ENCODE measurements at places on chromosomes 3 and 15.

GRCh38 chr3:127949446-127950055 is 34.5 kb downstream of the KBTBD12 start:
- no peak for DNase-seq

- no peak for DNase-seq
Measured at GRCh38 chr15:78023081-78023665, 54.3 kb downstream of the TBC1D2B start.

- no peak for DNase-seq
Measured at GRCh38 chr3:105613120-105613519, 246.4 kb downstream of the ALCAM start.

- DNase-seq: no peak
Measured at GRCh38 chr3:100753846-100754245, 44.6 kb downstream of the TFG start.

GRCh38 chr3:194562986-194563385 is 70.2 kb downstream of the TMEM44 start:
- no peak for DNase-seq

DNA sequence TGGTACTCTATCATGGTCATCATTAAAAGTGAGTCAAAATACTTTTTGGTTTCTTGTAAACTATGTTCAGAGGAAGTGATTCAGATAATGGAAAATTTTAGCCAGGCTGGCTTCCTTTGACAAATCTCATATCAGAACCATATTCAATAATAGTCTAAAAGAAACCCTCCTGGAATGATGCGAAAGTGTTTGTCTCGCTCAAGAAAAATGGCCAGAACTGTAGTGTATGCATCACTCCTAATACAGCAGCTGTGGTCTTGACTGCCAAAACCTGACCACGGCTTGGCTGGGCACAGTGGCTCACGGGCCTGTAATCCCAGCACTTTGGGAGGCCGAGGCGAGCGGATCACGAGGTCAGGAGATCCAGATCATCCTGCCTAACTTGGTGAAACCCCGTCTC is 35.6 kb upstream of the KCNMB2 start:
- DNase-seq: no peak

DNA sequence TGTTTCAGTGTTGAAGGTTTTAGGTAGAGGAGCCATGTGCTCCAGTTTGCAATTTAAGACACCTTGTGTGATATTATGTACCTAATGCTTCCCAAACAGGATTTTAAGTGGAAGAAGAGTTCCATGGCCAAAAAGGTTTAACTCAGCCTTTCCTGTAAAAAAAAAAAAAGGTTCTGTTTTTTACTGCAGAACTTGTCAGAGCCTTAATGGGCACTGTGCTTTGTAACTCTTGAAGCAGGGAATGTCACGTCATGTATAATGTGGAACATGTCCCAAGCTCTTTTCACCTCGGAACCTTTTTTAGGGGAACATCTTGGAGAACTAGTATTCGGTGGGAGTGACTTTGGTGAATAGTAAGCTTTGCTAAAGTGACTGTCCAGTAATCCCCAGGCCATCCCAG is 31.6 kb downstream of the PSMD6 start:
- no peak for DNase-seq

GRCh38 chr3:25727316-25727715 is 55.9 kb downstream of the NGLY1 start:
- no peak for DNase-seq

DNA sequence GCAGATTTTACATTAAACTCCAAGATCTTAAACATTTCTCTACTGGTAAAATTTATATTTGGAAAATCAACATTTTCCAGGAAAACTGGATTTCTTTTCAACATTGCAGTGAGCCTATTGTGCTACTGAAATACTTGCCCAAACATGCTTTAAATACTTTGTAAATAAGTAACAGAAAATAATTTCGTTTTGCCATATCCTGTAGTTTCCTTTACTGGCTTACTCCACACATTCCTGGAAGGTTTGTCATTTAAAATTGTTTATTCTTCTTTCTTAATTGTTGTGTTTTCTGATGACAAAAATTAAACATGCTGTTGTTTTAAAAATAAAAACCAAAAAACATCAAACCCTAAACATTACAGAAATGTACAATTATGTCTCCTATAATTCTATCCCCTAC is 22.0 kb downstream of the ACAD11 start:
- no peak for DNase-seq

GRCh38 chr3:174216019-174216418 is 643.1 kb upstream of the NAALADL2 start:
- no peak for DNase-seq

- no peak for DNase-seq
Measured at GRCh38 chr3:125219261-125219701, 6.7 kb upstream of the SLC12A8 start.

- DNase-seq: no peak
Measured at GRCh38 chr3:161822291-161822690, 325.7 kb downstream of the OTOL1 start.

- DNase-seq: no peak
Measured at GRCh38 chr3:120265989-120266388, 19.0 kb downstream of the GPR156 start.

DNA sequence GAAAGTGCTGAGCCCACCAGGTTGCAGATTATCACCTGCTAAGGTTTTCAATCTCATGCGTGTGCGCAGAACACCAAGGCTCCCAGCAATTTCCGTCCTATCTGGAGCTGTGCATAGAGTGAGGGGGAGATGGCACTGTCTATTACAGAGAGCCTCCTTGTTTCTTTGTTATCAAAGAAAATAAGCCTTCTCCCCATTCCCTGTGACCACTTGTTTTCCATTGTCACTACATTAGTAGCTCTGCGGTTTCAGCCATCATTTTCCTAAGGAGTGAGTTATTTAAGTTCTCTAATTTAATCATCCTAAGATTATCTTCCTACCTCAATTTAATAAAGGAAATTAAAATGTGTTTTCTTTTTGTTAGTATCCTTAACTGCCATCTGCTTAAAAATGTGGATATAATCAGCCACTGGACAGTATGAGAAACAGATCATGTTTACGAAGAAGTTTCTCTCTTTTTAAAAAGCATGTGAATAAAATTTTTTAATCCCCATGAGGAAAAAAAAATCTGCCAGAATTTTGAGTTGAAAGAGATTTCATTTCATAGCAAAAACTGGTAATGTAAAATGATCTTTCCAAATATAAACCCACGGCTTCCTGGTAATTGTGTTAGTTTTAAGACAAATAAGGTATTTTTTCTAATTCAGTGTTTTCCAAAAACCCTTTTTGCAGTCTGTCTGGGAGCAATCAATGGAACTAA is 172.3 kb upstream of the UBE2E1 start:
- DNase-seq: no peak

DNA sequence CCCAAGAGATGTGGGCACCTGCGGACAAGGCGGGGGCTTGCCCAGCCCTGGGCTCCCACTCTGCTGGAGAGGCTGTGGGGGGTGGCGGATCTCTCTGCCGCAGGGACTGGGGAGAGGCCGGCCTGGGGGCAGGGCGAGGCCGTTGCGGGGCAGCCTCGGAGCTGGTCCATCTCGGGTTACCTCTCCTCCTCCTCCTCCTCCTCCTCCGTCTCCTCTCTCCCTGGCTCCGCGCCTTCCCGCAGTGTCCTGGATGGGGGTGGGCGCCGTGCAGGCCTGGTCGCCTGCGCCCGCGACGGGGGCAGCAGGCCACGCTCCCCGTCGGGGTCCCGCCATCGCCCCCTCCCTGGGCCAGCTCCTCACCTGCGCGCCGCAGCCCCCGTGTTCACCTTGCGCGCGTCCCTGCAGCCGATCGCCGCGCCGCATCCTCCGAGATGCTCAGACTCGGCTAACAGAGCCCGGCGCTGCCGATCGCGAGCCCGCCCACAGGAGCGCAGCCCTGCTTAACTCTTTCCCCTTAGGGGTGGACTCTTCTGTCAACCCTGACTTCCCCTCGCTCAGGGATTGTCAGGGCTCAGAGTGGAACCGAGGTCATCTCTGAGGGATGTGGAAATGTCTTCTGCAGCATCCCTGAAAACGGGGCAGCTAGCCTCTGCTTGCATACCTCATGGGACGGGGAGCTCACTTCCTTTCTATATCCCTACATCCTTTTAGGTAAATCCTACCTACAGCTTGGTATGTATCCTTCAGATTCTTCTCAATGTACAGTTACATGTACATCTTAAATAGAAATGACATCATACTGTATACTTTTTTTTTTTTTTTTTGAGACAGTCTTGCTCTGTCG is at the start of gene PRRT3:
Gene PRRT3, minus strand, starts transcription at position 447 of the 844 bp plus-strand sequence. CDS start 2,293 bp downstream, outside the sequence.
- DNase-seq: no peak

DNA sequence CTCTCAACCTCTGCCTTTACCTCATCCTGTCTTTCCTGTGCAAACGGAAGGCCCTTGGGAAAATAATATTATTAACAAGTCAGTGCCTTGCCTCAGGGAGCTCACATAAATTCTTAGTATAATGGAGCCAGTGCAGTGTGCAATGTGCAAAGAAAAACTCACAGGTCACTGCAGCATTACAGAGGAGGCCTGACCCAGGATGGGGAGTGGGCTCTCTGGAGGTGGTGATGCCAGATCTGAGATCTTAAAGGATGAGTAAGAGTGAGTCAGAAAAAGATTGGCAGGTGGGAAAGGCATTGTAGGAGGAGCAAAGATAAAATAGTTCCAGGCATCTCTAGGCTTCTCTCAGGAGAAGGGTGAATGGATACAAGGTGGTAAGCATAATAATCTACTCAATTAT is 185.6 kb upstream of the ADAMTS9 start:
- no peak for DNase-seq

GRCh38 chr15:94370206-94370935 is 139.0 kb downstream of the MCTP2 start:
- no peak for DNase-seq

GRCh38 chr3:126529585-126530170 is 5.7 kb downstream of the CHST13 start:
- DNase-seq: no peak

DNA sequence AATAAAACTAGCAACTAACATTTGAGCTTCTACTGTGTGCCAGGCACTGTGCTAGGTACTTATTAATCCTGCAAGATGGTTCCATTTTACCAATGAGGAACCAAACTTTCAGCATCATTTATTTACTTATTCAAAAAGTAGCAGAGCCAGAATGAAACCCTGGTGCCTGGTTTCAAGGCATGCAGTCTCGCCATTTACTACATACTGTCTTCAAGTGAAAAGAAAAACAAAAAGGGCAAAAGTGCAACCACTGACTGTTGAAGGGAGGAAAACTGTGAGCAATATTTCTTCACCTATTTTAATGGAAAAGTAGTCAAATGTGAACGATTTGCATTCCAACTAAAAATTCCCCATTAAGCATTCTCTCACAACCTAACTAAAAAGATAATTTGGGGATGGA is 8.7 kb downstream of the DCUN1D1 start:
- no peak for DNase-seq

DNA sequence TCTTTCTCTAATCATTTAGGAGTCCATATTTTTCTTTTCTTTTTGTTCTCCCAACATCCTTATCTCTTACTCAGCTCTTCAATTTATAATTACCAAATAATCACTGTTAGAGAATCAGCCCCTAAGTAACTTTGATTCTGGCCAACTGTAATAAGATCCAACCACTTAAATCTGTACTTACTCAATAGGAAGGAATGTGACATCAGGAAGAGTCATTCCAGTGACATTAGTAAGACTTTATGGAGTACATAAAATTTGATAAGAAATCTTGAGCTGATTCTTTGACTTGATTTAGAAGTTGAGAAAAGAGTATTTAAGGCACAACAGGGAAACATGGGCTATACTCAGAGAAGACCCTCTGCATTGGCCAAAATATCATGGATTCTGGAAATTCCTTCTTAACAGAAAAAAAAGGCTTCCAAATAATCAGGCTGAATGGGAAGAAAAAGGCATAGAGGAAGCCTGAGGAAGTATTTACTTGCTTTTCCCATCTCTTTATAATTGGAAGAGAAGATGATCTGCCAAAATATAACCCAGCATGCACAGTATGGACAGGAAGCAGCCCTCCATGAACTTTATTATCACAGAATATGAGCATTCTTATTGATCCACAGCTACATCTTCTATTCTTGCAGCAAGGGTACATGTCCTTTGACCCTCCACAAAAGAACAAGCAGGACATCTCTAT is 289.7 kb upstream of the TPRG1 start:
- peak; percentile 18 for DNase-seq

- no peak for DNase-seq
Measured at GRCh38 chr15:57245130-57245529, 131.2 kb upstream of the CGNL1 start.

DNA sequence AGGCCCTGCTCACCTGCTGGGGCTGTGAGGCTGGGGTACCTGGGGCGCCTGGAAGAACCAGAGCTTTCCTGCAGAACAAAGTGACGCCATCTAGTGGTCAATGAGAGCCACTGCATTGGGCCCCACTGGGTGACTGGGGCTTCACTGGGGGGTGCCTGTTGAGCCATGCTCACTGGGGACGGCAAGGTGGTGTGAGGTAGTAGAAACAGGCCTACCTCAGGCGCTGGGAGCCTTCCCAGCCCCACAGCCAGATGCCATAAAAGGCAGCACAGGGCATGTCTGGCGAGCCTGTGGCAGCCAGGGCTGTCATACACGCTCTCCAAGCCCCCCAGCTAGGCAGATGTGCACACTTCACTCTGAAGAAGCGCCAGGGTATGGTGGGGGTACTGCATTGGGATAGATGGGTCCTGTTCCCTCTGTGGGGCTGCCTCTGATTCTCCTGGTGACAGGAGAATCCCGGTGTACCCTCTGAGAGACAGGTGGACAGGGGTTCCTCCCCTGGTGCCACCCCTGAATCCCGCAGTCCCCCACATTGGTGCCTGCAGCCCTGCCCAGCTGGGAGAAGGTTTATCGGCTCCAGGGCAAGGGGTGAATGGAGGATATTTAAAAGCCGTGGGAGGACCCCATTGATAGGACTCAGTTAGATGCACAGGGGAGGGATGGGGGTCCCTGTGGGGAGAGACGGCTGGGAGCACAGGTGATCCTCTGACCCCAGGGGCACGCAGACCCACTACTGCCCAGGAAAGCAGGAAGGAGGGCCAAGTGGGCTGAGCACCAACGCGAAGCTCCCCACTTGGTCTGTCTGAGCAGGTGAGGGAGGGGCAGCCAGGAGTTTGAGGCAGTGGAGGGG is 178.8 kb downstream of the NSMCE3 start:
- no peak for DNase-seq

- DNase-seq: peak; percentile 13
Measured at GRCh38 chr15:82108489-82109078, 62.8 kb upstream of the MEX3B start.

DNA sequence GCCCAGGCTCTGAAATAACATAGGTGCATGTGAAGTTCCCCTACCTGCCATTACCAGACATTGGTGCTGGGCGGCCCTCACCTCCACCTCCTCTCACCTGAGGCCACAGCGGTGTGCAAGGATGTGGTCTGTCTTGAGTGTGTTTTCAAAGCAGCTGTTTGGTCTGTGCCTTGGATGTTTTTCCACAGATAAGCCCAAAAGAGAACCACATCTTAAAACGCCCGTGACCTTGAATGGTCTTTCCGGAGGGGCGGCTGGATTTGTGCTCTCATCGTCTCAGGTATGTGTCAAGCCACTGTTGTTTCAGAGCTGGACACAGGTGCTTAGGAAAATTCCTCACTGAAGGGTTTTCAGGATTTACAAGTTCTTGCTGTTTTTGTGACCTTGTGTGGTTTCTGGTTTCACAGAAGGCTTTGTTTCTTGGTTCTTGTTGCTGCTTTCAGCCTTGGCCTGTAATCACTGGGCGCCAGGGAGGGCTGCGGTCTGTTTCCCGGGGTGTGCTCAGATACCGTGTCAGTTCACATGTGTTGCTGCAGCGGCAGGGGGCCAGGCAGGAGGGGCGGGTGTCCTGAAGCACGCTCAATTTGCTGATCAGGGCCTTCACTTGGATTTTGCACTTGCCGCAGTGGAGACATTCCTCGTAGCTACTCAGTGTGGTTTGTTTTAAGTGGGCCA is 128.4 kb downstream of the IGF1R start:
- no peak for DNase-seq

GRCh38 chr15:50355980-50356379 is 982 bp upstream of the GABPB1 start:
- DNase-seq: no peak

- no peak for DNase-seq
Measured at GRCh38 chr15:65553691-65554090, 23.4 kb downstream of the HACD3 start.
